ENCODE measurements at places on chromosomes 3 and 15.

DNA sequence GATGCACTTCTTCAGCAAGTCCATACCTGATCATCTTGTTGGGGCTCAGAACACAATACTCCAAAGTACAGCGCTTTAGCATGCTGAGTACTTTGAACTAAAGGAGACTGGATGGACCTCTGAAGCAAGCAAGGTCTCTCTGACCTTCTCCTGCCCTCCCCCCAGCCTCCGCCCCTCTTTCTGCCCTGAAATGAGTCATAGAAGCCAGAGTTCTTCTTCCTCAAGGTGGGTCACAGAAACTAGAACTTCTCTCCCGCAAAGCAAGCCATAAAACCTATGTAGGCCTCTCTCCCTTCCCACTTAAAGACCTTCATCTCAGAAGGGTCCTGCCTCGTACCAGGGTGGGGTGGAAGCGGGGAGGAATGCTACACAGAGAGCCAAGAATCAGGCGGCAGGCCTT, 230.5 kb upstream of the PROK2 start:
- no peak for DNase-seq

GRCh38 chr3:135109681-135110080, 314.6 kb downstream of the EPHB1 start:
- DNase-seq = no peak

DNA sequence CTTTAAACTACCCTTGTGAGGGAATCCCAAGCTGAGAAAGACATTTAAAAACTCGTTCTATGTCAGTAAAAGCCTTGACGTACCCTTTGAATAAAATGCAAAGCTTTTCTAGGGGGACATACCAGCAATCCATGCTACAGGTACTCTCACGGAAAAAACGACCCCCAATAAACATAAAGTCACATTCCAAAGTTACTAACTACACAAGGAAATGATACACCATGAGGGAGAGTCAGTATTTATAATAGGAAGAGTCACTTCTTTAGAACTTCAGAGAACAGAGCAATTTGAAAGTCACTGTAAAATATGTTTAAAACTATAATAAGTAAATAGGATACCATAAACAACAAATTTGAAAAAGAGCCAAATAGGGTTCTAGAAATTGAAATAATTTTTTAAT, 63.2 kb downstream of the CFAP20DC start:
- no peak for DNase-seq

- no peak for DNase-seq
Measured at GRCh38 chr15:57134851-57135250, 216.4 kb downstream of the TCF12 start.

- peak; percentile 27 for DNase-seq
Measured at GRCh38 chr3:2099028-2099671, 484 bp downstream of the CNTN4 start.

DNA sequence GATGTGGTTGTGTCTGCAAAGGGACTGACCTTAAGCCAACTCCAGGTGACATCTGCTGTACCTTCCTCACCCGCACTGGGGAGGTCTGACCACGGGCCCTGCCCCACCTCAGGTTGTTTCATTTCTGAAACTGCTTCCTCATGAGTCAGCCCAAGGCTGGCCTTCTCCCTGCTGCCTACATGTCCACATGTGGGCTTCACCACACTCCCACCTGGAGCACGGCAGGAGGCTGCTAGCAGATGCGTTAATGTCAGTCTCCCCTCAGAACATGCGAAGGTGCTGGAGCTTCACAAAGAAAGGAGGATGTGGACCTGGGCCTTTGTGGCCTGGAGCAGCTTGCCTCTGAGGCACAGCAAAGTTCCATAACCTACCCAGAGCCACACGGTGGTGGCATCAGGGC, 69.4 kb upstream of the PLXNA1 start:
- no peak for DNase-seq

- DNase-seq = no peak
Measured at GRCh38 chr3:45946875-45947274, 3.6 kb downstream of the CXCR6 start.

GRCh38 chr3:128226795-128227395, 73.6 kb downstream of the EEFSEC start:
- peak; percentile 84 for DNase-seq

DNA sequence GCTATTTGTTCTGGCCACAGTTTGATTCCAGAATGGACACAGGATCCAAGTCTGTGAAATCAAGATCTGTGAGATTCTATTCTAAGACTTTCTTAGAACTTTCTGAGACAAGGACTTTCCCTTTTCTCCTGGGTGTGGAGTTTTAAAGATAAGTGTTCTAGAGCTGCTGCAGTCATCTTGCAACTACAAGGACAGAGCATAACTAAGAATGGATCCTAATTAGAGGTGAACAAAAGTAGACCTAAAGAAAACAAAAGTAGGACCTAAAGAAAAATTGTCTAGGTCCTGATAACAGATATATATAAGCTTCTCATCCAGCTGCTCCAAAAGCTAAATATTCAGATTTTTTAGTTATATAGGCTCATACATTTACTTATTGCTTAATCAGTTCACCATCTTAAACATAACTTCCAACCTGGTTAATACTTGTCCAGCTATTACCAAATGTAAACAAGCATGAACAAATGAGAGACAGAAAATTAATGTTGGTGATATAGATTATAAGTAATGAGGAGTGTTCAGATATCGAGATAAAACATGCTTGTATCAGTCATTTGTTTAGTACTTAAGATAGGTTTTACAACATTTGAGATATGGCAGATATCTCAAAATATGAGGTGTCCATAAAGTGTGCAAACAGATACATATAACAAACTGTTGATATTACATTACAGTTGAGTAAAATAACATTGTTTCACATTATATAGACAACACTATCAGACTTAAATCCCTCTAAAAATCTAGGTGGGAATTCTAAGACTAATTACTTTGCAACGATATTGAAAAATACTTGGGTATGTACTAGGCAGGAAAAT, 75.1 kb downstream of the CD200 start:
- DNase-seq = no peak

GRCh38 chr3:120052225-120052624, 42.0 kb downstream of the GSK3B start:
- DNase-seq = no peak

- DNase-seq = no peak
Measured at GRCh38 chr15:90592131-90592881, 62.6 kb downstream of the CRTC3 start.

- DNase-seq = no peak
Measured at GRCh38 chr15:46258056-46258455, 623.2 kb downstream of the SQOR start.

GRCh38 chr3:140950863-140951262, 9.2 kb downstream of the SLC25A36 start:
- DNase-seq = no peak

DNA sequence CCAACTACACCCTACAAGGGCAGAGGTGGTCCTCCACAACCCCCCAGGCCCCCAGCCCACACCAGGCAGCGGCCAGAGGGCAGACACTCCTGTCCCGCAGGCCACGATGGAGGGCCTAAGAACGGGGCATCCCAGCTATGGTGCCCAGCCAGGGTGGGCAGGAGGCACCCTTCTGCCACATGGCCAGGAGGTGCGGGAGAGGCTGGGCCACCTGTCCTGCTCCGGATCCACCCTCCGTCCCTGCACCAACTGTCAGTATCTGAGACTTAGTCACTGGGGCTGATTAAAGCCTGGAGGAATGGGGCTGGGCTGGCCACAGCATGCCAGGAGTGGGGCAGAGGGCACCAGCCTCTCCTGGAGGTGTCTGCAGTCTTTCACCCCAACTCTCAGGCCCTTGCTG, 37.9 kb downstream of the TNK2 start:
- DNase-seq = no peak

DNA sequence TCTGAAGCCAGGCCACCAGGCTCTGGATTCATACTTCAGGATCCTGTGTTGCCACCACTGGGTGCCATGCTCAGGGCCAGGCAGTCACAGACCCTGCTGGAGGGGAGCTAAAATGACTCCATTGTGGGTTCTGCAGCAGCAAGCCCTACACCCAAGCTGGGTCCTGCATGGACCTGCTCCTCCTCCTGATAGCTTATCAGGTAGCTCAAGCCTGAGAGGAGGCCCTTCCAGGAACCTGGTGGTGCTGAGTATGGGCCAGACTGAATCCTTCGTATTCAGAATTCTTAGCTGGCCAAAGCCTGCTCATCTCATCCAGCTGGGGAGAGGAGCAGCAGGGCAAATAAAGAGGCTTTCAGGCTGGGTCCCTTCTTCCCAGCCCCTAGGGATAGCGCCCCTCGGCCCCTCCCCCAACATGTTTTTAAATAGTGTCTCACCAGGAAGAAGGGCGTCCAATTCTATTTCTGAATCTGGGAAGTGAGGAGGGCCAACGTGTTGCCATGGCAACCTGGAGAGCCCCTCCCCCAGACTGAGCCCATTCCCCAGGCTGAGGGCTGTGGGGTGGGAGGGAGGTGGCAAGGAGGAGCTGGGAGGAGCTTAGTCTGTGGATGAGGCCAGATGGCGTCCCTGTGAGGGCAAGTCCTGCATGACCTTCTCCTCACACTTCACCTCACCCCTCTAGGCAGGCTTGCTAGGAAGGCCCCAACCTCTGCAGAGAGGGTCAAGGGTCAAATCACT, 11.0 kb upstream of the CAMKV start:
- DNase-seq = no peak

- DNase-seq = no peak
Measured at GRCh38 chr3:62749657-62750056, 125.6 kb downstream of the CADPS start.

- DNase-seq = no peak
Measured at GRCh38 chr3:11507719-11508118, 136.0 kb downstream of the VGLL4 start.

DNA sequence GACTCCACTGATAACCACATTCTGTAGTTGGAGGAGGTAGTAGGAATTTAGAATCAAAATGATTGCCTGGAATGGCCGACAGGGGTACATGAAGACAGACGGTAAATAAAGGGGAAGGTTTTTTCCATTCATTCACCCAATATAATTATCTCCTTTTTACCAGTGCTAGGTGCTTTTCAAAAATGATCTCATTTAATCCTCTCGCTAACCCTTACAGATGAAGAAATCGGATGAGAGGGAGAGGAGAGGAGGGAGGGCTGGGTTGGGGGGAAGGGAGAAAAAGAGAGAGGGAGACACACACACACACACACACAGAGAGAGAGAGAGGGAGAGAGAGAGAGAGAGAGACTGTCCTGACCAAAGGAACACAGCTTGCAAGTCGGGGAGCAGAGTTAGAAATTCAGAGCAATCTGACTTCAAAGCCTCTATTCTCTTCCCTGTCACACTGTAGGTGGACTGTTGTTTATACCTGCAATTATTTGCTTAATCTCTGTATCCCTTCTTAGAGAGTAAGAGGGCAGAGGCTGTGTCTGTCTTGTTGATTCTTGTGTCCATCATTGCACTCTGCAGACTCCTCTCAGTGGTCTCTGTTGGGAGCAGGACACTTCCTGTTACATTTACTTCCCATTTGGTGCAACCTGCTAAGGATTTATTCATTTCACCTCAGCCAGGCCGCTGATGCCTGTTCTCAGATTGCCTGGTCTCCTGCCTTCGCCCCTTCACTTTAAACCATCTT, 18.7 kb upstream of the PAQR9 start:
- no peak for DNase-seq

Data from BE2C (cell line).